ENCODE measurements at places on chromosomes 4 and X.

- DNase-seq: no peak
Measured at GRCh38 chr4:56129431-56129861, 180.7 kb downstream of the CEP135 start.

DNA sequence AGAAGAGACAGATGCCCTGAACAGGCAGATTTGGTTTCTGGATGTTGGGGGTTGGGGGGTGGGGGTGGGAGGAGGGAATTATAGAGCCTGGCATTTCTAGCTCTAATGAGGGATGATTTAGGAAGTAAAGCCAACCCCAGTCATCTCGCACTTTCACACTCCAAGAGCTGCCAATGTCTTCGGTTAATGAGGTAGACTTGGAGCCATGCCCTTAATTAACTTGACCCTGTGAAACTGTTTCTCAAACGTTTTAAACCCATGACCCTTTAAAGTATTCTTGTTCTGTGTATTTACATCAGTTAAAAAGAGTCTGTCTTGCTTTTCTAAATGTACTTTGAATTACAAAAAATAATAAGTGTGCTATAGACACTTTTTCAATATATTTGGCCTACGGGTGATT is 466.9 kb downstream of the FAT4 start:
- DNase-seq: no peak

GRCh38 chr4:71267244-71267643 is 71.6 kb upstream of the SLC4A4 start:
- no peak for DNase-seq

DNA sequence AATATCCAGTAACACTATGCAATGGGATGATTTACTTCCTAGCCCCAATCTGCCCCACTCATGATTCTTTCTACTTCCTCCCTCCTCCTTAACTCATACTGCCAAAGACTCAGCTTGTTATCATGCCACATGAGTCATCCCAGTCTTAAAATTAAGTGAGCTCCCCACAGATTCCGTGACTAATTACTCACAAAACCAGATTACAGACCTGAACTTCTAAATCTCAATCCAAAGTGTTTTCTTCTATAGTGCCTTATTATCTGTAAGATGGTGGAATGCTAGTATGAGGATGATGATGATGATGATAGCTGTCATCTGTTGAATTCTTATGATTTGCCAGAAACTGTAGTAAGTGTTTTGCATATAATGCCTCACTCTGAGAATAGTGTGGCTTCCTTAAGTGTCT is 27.7 kb upstream of the GPC3 start:
- DNase-seq: no peak

GRCh38 chrX:31128855-31129254 is 57.0 kb upstream of the FTHL17 start:
- DNase-seq: no peak
